ENCODE measurements at places on chromosomes 12 and 14. TPM values are rescaled to one million over a fixed set of nuclear protein-coding genes. Genes with fewer than 3 reads are reported as not detected.

GRCh38 chr14:93926245-93926872 lies 785 bp upstream of the FAM181A start:
- DNase-seq: no peak

- no peak for DNase-seq
These were observed 214.9 kb downstream of the ADAMTS20 start for GRCh38 chr12:43336962-43337555.

RND1 gene
- 1.2 TPM for total RNA-seq

DNA sequence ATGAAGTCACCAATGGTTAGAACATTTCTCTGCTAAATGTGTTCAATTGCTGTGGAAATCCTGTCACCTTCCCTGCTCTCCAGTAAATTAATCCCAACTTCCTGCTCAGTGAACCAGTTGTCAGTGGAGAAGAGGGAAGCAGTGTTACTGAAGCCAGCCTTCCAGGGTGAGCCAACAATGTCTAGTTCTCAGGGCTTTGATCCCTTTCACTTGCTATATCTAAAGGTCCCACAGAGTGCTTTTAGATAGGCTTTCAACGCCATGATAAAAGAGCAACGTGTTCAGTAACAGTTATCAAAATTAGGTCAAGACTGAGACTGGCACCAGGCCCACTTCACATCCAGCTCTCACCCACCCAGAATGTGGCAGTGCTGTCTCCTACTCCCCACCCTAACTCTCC lies 139.7 kb downstream of the KCNH5 start:
- DNase-seq: no peak

TPPP2 gene
- 2.8 TPM for total RNA-seq

DNA sequence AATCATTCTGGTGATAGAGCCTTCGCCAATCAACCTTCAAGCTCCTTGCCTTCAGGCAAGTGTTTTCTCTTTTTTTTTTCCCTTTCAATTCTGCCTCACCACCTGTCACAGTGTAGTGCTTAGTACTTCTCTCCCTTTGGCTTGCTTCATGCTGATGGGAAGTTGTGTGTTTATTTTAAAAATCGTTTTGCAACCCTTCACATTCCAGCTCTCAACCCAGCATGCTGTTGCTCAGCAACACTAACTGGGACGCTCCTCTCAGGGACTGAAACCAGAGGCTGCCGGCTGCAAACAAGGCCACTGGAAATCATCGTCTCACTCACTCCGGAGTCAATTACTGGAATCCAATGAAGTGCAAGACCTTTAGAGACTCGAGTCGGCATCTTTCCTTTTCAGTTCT lies 342.7 kb downstream of the PRKD1 start:
- peak; percentile 27 for DNase-seq

GRCh38 chr12:62761658-62762057 lies 173.3 kb downstream of the PPM1H start:
- DNase-seq: peak; percentile 46

Measured in heart left ventricle (tissue), 16 donors.